Immature natural killer cell (primary cell): ENCODE measurements at places on chromosomes 7 and 10. TPM values are rescaled to one million over a fixed set of nuclear protein-coding genes. Genes with fewer than 3 reads are reported as not detected.
A peak's percentile ranks its signal among the peaks of the same experiment; 100 is the strongest.

The CALML5 gene
- polyA plus RNA-seq, result not detected

The TAS2R4 gene
- polyA plus RNA-seq, result not detected

The MOGAT3 gene
- not detected for polyA plus RNA-seq

The CDC14C gene
- polyA plus RNA-seq, result not detected

The DENND2A gene
- not detected for polyA plus RNA-seq

The CLCN1 gene
- not detected for polyA plus RNA-seq

The TAS2R5 gene
- polyA plus RNA-seq, result not detected

The KDM7A gene
- polyA plus RNA-seq, result 4.7 TPM

The TMEM130 gene
- polyA plus RNA-seq, result not detected

GRCh38 chr7:552868-553635 is 33.4 kb upstream of the PDGFA start:
- H3K27me3 ChIP-seq, result no peaks in the 10 kb centered on the region
- no peaks in the 10 kb centered on the region for H3K36me3 ChIP-seq
- DNase-seq, result no peak
- no peak overlapping the region for H3K4me3 ChIP-seq
- H3K4me1 ChIP-seq, result no peaks in the 10 kb centered on the region

DNA sequence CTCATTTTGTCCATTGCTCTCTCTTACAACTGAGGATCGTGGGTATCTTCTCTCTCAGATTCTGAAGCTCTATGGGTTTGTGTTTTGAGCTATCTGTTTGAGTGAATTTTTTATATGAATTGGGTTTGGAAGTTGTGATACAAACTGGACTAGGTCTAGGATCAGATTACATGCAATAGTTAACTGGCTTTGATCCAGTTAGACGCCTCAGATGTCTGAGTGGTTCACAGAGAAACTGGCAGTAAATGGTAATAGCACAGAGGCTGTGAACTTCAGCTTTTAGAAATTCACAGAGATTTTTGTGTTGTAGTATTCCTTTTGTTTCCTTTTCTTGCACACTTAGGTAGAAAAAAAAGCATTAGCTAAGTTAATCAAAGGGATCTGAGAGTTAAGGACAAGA is 12.7 kb upstream of the DNMBP start:
- H3K27ac ChIP-seq, result no peak overlapping the region
- H3K4me1 ChIP-seq, result peaks cover 5% of the 10 kb centered on the region
- no peaks in the 10 kb centered on the region for H3K36me3 ChIP-seq

- H3K4me1 ChIP-seq, result no peaks in the 10 kb centered on the region
- H3K4me3 ChIP-seq, result no peak overlapping the region
- DNase-seq, result no peak
- H3K27ac ChIP-seq, result no peak overlapping the region
Measured at GRCh38 chr10:123480845-123481244, 185.3 kb upstream of the GPR26 start.

- DNase-seq, result no peak
- H3K4me3 ChIP-seq, result no peak overlapping the region
- H3K36me3 ChIP-seq, result no peaks in the 10 kb centered on the region
Measured at GRCh38 chr10:110717781-110718589, 73.8 kb downstream of the RBM20 start.

- no peaks in the 10 kb centered on the region for H3K27me3 ChIP-seq
- peaks cover 27% of the 10 kb centered on the region for H3K4me1 ChIP-seq
- no peak overlapping the region for H3K27ac ChIP-seq
- H3K36me3 ChIP-seq, result no peaks in the 10 kb centered on the region
- H3K4me3 ChIP-seq, result no peak overlapping the region
Measured at GRCh38 chr10:86707505-86707904, 39.2 kb downstream of the LDB3 start.

DNA sequence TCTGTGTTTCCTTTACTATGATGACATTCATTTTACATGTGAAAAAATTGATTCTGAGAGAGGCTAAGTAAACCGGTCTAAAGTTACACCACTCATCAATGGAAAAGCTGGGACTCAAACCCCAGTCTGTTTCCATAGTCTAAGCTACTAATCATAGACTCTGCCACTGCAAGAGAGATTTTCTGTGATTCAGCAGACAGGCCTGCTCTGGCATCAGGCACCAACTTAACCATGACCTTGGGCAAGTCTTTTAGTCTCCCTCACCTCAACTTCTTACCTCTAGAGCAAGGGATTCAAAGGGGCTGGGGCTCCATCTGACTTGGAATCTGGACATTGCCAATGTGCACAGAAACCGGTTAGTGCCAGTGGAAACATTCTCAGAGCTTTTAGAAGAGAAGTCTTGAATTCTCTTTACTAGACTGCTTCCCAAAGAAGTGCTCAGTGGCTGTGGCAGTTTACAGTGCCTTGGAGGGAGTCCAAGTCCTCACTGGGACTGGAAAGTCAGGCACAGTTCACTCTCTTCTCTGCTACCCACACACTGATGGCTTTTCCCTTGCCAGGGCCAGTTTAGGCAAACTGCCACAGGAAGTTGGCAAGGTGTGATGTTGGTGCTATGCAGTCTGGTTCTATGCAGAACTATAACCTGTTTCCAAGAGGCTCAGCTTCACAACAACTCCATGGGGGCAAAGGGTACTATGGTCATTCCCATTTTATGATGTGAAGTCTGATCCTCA is 4.5 kb upstream of the BLNK start:
- H3K4me3 ChIP-seq, result no peak overlapping the region
- no peaks in the 10 kb centered on the region for H3K4me1 ChIP-seq
- no peak for DNase-seq
- H3K27me3 ChIP-seq, result peaks cover 9% of the 10 kb centered on the region
- H3K36me3 ChIP-seq, result no peaks in the 10 kb centered on the region
- H3K27ac ChIP-seq, result no peak overlapping the region

- peaks cover 5% of the 10 kb centered on the region for H3K27me3 ChIP-seq
- H3K36me3 ChIP-seq, result peaks cover 5% of the 10 kb centered on the region
- peaks cover 83% of the 10 kb centered on the region for H3K4me1 ChIP-seq
- H3K27ac ChIP-seq, result no peak overlapping the region
Measured at GRCh38 chr10:32051926-32052325, 4.3 kb downstream of the KIF5B start.

GRCh38 chr10:43136995-43137716 is 1.1 kb upstream of the CSGALNACT2 start:
- H3K4me3 ChIP-seq, result peak overlapping the region; percentile 95
- H3K4me1 ChIP-seq, result peaks cover 45% of the 10 kb centered on the region
- H3K36me3 ChIP-seq, result peaks cover 3% of the 10 kb centered on the region
- peak overlapping the region; percentile 97 for H3K27ac ChIP-seq
- H3K27me3 ChIP-seq, result peaks cover 17% of the 10 kb centered on the region

DNA sequence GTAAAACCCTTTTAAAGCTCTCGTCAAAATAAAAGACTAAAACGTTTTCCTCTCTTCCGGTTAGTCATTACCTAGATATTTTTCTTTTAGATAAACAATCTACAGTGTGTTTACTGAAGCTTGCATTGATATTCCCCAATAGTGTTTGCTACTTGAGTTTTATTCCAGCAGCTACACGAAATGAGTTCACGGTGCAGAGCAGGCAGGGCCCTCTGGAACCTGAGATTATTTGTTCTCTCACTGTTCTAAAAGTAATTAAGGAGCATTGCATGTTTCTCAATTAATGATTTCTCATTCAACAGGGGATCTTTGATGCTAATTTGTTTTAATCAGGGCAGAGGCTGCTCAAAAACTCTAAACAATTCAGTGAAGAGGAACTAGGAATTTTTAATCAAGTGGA is 319.7 kb downstream of the GFRA1 start:
- no peaks in the 10 kb centered on the region for H3K4me1 ChIP-seq
- H3K36me3 ChIP-seq, result no peaks in the 10 kb centered on the region
- H3K4me3 ChIP-seq, result no peak overlapping the region
- peaks cover 2% of the 10 kb centered on the region for H3K27me3 ChIP-seq
- no peak for DNase-seq
- H3K27ac ChIP-seq, result no peak overlapping the region

GRCh38 chr10:61640856-61641255 is 21.9 kb upstream of the CABCOCO1 start:
- H3K36me3 ChIP-seq, result no peaks in the 10 kb centered on the region
- H3K27ac ChIP-seq, result no peak overlapping the region

DNA sequence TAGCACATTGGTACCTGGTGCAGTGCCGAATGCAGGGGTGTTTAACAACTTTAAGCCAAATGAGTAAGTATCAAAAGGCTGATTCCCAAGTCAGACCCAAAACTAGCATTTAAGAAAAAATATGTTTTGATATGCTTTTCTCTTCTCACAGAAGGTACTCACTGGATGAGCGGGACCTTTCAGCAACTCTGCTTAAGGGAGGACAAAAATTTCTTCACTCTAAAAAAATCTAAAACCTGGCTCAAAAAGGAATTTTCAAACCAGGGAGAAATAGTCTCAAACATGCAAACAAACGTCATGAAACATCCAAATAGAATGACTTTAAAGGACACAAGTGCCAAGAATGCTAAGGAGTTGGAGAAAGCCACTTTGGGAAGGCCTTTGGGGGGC is 962.1 kb downstream of the KCNMA1 start:
- no peak overlapping the region for H3K4me3 ChIP-seq
- H3K27me3 ChIP-seq, result peaks cover 3% of the 10 kb centered on the region
- DNase-seq, result no peak

DNA sequence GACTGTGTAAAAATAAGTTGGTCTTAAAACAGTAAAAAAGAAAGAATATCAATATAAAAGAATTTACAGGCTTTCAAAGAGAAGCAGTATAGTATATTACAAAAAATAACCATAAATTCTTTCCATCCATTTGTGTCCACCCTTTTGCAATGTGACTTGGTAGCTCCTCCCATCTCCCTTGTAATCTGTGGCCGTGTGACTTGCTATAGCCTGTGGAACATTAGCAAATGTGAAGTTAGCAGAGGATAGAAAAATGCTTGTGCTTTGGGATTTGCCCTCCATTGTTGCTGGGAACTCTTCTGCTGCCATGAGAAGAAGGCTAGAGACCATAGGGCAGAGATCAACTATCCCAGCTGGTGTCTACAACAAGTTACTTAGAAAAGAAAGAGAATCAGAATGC is 30.2 kb downstream of the KLHL7 start:
- H3K36me3 ChIP-seq, result peaks cover 21% of the 10 kb centered on the region
- no peak overlapping the region for H3K27ac ChIP-seq
- DNase-seq, result no peak
- no peaks in the 10 kb centered on the region for H3K27me3 ChIP-seq

- no peaks in the 10 kb centered on the region for H3K36me3 ChIP-seq
- H3K4me3 ChIP-seq, result no peak overlapping the region
- DNase-seq, result no peak
- H3K27ac ChIP-seq, result no peak overlapping the region
- no peaks in the 10 kb centered on the region for H3K27me3 ChIP-seq
Measured at GRCh38 chr7:114928060-114928459, 6.2 kb downstream of the MDFIC start.

- H3K27ac ChIP-seq, result no peak overlapping the region
- no peaks in the 10 kb centered on the region for H3K4me1 ChIP-seq
- peaks cover 2% of the 10 kb centered on the region for H3K27me3 ChIP-seq
- no peaks in the 10 kb centered on the region for H3K36me3 ChIP-seq
- no peak overlapping the region for H3K4me3 ChIP-seq
- no peak for DNase-seq
Measured at GRCh38 chr10:34492081-34492480, 323.0 kb downstream of the PARD3 start.

- H3K4me1 ChIP-seq, result no peaks in the 10 kb centered on the region
- H3K36me3 ChIP-seq, result no peaks in the 10 kb centered on the region
- no peak overlapping the region for H3K4me3 ChIP-seq
- H3K27me3 ChIP-seq, result peaks cover 2% of the 10 kb centered on the region
Measured at GRCh38 chr10:4174197-4174596, 389.2 kb upstream of the KLF6 start.

- no peaks in the 10 kb centered on the region for H3K36me3 ChIP-seq
- no peak overlapping the region for H3K4me3 ChIP-seq
- H3K27ac ChIP-seq, result no peak overlapping the region
- peak; percentile 28 for DNase-seq
- H3K27me3 ChIP-seq, result peaks cover 3% of the 10 kb centered on the region
Measured at GRCh38 chr7:44914992-44915607, 29.8 kb upstream of the PURB start.

- H3K36me3 ChIP-seq, result no peaks in the 10 kb centered on the region
- DNase-seq, result no peak
- H3K4me1 ChIP-seq, result peaks cover 10% of the 10 kb centered on the region
- H3K27me3 ChIP-seq, result peaks cover 8% of the 10 kb centered on the region
Measured at GRCh38 chr7:64890761-64891362, 12.2 kb upstream of the ZNF273 start.

DNA sequence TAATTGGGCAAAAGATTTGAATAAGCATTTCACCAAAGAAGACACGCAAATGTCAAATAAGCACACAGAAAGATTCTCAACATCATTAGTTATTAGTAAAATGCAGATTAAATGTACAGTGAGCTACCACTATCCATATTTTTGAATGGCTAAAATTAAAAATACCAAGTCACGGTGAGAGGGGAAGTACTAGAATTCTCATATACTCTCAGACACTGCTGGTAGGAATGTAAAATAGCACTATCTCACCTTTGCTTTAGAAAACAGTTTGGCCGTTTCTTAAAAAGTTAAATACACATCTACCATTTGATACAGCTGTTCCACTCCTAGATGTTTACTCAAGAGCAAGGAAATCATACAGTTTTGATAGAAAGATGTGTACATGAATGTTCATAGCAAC is 115.8 kb upstream of the CELF2 start:
- peaks cover 8% of the 10 kb centered on the region for H3K27me3 ChIP-seq
- no peak overlapping the region for H3K27ac ChIP-seq
- H3K4me3 ChIP-seq, result no peak overlapping the region
- no peaks in the 10 kb centered on the region for H3K36me3 ChIP-seq
- no peak for DNase-seq

GRCh38 chr10:88236121-88236743 is 346.9 kb downstream of the RNLS start:
- H3K4me3 ChIP-seq, result no peak overlapping the region
- H3K4me1 ChIP-seq, result no peaks in the 10 kb centered on the region
- H3K27me3 ChIP-seq, result peaks cover 3% of the 10 kb centered on the region

DNA sequence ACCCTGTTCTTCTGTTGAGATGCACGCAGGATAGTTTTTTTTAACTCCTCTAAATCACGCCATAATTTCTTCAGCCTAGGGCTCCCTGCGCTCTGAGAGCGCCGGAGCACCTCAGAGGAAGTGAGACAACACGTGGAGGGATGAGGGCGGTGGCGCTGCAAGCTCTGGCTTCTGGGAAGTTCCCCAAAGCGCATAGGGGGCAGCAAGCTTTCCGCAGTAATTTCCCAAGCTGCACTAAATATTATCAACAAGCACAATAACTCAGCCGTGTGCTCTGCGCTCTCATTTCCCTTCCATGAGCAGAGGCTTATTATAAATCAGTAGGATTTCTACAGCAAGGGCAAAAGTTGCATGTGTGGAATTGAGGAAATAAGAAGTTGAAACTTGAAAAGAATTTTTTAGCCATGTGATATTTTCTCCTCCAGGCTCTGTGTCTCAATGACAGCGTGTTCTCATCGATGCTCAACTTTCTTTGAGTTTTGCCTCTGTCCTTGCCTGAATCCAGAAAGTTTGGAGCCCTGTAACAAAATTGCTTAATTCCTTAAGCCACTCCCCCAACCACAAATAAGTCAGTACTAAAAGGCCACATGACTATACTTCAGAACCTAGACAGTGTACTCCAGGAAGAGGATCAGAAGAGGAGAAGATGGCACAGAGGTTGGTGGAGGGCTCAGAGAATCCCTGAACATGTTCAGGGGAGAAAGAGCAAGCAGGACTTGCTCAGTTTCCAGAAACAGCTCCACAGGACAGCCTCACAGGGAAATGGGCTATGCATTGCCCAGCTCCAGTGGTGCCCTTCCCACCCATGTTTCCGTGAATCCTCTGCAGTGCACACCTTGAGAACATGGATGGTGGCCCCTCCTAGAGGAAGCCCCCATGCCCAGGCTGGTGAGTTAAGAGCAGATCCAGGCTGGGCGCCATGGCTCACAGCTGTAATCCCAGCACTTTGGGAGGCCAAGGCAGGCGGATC is 221.5 kb upstream of the GHITM start:
- H3K4me1 ChIP-seq, result no peaks in the 10 kb centered on the region
- H3K36me3 ChIP-seq, result no peaks in the 10 kb centered on the region
- peaks cover 3% of the 10 kb centered on the region for H3K27me3 ChIP-seq
- no peak for DNase-seq
- H3K27ac ChIP-seq, result no peak overlapping the region
